GM23338 (cell line): ENCODE measurements at places on chromosomes 16 and 17.
A peak's percentile ranks its signal among the peaks of the same experiment; 100 is the strongest.

DNA sequence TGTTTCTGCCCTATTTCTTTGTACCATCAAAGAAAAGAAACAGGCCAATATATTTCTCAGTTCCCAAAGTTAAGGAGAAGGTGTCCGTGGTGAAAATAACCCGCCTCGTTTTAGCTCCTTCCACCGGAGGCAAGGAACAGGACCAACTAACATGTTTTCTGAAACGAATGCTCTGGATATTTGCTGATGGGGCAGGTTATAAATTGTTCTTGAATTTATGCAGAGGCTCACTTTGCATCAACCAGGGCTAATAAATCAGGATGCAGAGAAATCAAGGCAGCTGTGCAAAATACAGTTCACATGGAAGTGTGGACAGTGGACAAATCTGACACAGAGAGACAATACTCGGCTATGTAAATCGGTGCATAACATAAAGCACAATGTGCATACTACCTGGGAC is 189.8 kb downstream of the GRIN2A start:
- no peak for DNase-seq

DNA sequence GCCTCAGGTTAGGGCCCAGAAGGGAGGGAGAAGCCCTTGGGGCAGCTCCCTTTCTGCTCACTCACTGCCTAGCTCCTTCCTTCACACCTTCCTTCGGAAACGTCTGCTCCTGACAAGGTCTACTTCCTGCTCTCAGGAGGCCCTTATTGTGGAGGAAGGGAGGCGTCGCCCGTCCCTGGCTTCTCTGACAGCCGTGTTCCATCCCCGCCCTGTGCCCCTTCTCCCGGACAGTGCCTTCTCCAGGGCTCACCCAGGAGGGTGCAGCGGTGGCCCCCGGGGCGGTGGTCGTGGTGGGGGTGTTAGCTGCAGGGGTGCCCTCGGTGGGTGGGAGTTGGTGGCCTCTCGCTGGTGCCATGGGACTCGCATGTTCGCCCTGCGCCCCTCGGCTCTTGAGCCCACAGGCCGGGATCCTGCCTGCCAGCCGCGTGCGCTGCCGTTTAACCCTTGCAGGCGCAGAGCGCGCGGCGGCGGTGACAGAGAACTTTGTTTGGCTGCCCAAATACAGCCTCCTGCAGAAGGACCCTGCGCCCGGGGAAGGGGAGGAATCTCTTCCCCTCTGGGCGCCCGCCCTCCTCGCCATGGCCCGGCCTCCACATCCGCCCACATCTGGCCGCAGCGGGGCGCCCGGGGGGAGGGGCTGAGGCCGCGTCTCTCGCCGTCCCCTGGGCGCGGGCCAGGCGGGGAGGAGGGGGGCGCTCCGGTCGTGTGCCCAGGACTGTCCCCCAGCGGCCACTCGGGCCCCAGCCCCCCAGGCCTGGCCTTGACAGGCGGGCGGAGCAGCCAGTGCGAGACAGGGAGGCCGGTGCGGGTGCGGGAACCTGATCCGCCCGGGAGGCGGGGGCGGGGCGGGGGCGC is 231.9 kb downstream of the SEC14L1 start:
- peak; percentile 94 for DNase-seq

GRCh38 chr16:53756275-53756996 is 52.5 kb downstream of the FTO start:
- no peak for DNase-seq

GRCh38 chr17:61284174-61284573 is 115.5 kb upstream of the TBX2 start:
- DNase-seq: no peak
